CD4-positive, alpha-beta T cell treated with Interleukin-6 at 100 ng/mL for 8 hours (primary cell): ENCODE measurements at places on chromosomes 5 and 9.

DNA sequence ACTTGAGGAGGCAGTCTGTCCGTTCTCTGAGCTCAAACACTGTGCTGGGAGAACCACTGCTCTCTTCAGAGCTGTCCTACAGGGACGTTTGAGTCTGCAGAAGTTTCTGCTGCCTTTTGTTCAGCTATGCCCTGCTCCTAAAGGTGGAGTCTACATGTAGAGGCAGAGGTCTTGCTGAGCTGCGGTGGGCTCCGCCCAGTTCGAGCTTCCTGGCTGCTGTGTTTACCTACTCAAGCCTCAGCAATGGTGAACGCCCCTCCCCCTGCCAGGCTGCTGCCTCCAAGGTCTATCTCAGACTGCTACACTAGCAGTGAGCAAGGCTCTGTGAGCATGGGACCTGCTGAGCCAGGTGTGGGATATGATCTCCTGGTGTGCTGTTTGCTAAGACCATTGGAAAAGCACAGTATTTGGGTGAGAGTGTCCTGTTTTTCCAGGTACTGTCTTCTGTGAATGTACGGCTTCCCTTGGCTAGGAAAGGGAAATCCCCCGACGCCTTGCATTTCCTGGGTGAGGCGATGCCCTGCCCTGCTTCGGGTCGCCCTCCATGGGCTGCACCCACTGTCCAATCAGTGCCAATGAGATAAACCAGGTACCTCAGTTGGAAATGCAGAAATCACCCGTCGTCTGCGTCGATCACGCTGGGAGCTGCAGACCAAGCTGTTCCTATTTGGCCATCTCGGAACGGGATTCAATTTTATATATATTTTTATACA is 58.5 kb downstream of the CNTRL start:
- DNase-seq = peak; percentile 84

DNA sequence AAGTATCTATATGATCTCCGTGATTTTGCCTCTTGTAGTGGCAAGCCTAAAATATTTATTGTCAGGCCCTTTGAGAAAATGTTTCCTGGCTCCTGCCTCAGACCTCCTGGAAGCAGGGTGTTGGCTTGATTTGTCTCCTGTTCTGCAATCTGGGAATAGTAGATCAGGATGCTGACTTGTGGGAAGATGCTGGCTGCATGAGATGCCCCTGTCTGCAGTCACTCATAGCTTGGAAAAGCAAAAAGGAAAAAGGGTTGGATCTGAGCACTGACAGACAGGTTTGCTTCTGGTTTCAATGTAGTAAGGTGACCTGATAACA is 16.7 kb downstream of the TJP2 start:
- DNase-seq = no peak

DNA sequence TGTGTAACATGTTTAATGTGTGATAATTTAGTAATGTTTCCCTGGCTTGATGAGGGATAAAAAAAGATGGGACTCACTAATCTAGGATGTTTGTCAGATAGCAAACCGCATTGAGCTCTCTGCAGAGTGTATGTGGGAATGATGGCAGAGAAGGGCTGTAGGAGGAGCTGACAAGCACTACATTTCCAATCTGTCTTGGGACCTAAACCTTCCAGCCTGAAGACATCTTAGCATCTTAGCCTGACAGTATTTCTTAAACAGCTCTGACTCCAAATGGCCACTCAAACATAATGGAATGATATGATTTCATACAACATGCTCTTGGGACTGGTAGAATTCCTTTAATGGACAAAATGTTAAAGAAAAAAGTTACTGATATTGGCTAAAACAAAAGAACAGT is 116.7 kb downstream of the PPP2R2B start:
- DNase-seq = no peak

- DNase-seq = peak; percentile 56
Measured at GRCh38 chr9:132241840-132242620, 80.2 kb downstream of the NTNG2 start.

GRCh38 chr5:109709225-109709624 is 19.5 kb downstream of the MAN2A1 start:
- DNase-seq = no peak

- DNase-seq = no peak
Measured at GRCh38 chr9:21294364-21294774, 10.7 kb downstream of the IFNA5 start.

GRCh38 chr5:10627160-10627701 is 63.4 kb downstream of the ANKRD33B start:
- DNase-seq = no peak
